ENCODE measurements at places on chromosomes 2 and 18.

GRCh38 chr2:26534098-26534864, 56.4 kb upstream of the OTOF start:
- DNase-seq = no peak

GRCh38 chr2:150388289-150388625, 99.2 kb downstream of the RND3 start:
- DNase-seq = no peak

- DNase-seq = no peak
These were observed 253.2 kb downstream of the ZNF804A start for GRCh38 chr2:184851576-184851975.

- no peak for DNase-seq
These were observed 433.7 kb upstream of the GYPC start for GRCh38 chr2:126222278-126222677.

DNA sequence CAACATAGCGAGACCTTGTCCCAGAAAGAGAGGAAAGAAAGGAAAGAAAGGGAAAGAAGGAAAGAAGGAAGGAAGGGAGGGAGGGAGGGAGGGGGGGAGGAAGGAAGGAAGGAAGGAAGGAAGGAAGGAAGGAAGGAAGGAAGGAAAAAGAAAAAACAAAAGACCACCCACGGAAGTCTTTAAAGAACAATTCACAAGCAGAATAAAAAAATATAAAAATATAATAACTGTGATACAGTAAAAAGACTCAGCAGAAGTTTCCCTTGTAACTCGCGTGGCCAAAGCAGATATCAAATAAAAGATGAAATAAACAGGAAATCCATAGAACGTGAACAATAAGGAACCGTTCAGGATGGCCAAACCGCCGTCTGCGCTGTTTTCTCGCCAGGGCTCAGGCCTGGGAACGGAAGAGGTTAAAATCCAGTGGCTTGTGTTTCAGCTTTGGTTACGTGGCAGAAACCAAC, 1.2 kb upstream of the SLC1A4 start:
- no peak for DNase-seq

DNA sequence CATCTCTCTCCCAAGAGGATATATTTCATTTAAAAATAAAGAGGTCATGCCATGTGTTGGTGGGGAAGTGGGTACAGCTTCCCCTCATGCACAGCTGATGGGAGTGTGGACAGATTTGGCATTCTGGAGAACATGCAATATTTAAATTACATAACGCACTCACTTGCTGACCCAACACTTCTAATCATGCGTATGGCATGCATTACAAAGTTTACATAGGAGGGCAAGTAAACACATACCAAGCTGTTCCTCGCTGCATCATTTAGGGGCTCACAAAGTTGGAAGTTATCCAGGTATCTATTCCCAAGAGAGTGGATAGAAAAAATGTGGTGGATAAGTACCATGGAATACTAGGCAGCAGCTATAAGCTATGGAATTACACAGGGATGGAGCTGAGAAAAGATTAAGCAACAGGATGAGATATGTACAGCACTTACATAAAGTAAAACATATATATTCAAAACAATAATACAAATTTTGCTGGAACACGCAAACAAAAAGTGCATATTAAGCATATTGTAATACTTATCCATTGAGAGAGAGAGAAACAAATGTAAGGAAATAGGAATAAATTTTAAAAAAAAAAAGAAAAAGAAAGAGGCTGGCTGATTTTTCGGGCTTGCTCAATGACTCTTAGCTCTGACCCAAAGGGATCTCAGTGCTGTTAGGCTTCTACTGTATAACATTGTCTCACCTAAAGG, 11.0 kb downstream of the CYP1B1 start:
- DNase-seq = peak; percentile 24

DNA sequence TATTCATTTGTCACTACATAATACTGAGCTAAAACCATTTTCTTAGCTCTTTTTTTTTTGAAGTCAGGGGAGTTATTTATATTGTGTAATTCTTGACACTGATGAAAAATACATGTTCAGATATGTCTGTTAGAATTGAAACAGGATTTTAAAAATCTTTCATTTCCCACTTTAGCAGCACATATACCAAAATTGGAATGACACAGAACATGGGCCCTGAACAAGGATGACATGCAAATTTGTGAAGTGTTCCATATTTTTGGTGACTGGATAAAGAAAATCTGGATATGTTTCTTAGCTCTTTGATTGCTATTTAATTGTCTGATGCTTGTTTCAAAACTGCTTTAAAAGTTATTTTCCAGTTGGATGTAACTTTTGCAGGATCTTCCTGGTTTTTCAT, 1963.9 kb upstream of the LRRTM1 start:
- no peak for DNase-seq

DNA sequence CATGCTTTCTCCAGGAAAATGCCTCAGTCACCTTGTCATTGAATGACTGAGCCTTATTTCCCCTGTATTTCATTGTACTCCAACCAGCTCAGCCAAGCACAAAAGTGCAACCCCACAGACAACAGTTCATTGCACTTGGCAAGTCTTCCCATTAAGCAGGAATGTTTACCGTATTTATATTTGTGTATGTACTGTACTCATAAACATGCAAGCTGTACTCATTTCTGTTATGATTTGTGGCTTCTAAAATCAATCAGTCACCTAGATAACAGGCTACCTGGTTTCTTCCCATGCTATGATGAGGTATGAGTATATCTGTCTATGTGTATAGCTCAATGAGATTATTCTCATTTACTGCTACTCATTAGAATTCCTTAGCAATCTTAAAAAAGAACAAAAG, 505.5 kb upstream of the FAM98A start:
- peak; percentile 23 for DNase-seq

GRCh38 chr18:61496374-61496773, 163.1 kb downstream of the CDH20 start:
- no peak for DNase-seq

- DNase-seq = no peak
These were observed 64.1 kb downstream of the SLC4A3 start for GRCh38 chr2:219691571-219691970.

DNA sequence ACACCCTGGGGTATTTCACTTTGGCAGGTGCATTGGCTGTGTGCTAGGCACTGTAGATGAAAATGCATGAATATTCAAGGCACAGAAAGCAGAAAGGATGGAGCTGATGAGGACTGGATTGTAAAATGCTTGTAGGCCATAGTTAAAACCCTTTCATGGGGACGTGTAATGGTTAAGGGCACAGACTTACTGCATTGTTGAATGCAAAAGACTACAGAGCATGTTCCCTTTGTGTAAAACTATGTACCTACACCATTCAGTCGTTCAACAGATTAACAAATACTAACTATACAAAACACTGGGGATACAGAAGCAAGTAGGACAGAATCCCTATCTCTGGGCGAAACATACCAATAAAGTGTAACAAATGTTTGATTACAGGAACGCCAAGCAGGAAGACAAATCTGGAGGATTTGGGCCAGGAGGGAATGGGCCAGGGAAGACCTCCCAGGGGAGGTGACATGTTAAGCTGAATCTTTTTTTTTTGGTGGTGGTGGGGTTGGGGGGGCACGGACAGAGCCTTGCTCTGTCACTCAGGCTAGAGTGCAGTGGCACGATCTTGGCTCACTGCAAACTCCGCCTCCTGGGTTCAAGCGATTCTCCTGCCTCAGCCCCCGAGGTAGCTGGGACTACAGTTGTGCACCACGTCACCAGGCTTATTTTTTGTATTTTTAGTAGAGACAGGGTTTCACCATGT, 19.6 kb upstream of the ROCK2 start:
- DNase-seq = no peak

DNA sequence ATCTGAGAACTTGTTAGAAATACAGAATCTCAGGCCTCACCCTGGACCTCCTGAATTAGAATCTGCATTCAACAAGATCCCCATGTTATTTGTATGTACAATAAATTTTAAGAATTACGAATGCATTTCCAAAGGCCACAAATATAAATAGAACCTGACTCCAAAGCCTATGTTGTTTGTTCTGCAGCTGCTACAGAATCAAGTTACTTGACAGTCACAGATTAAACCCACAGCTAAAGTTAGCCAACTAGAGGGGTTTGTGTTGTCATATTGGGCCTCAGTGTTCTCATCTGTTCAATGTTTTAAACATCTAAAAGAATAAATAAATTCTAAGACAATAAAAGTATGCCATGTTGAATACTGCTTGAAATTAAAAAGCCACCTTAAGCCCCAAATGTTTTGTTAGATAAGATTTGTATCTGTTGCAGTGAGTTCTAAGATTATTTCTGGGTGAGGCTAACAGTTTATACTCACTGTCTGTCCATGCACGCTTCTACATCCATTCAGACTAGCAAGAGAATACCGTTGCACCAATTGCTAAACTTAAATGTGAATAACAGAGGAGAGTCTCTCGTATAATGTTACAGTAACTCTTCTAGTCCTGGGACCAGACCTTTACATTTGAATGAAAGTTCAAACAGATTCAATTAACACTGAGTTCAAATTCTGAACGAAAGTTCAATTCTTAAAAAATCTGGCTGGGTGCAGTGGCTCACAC, 200.4 kb downstream of the MEMO1 start:
- DNase-seq = no peak

DNA sequence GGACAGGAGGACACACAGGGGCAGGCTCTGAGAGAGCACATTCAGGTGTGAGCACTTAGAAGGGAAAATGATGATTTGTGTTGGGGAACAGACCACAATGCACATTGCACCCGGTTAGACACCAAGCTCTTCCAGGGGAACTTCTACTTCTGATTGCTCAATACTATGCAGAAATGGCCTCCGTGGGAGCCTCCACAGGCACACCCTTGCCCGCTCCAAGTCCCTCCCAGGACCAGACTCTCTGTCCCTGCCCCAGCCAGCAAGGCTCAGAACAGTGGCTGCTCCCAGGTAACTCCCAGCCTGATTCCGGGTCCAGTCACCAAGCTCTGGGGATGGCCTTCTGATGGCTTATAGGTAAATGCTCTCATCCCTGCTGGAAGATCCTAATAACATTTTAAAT, 56.2 kb downstream of the BCL2L11 start:
- DNase-seq = no peak

- DNase-seq = no peak
These were observed 145.1 kb downstream of the AGPS start for GRCh38 chr2:177537636-177538035.

DNA sequence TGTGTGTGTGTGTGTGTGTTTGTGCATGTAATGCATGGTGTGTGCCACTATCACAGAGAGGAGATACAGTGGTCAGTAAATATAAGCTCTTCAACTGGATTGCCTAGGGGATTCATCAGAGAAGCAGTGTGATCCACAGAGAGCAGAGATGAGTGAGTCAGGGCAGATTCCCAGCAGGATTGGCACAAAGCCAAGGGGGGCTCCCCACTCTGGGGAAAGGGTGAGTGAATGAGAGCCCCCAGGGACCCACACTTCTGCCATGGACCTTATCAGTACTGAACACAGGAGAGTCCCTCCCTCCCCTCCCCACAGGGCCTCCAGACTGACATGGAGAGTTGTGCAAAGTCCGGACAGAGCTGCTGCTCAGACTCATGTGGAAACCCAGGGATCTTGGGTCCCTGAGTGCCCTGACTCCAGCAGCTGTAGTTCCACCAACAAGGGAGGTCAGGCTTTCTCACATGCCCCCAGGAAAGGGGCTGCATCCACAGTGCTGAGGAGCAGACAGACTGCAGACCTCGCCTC, 748.8 kb downstream of the NR4A2 start:
- DNase-seq = no peak

DNA sequence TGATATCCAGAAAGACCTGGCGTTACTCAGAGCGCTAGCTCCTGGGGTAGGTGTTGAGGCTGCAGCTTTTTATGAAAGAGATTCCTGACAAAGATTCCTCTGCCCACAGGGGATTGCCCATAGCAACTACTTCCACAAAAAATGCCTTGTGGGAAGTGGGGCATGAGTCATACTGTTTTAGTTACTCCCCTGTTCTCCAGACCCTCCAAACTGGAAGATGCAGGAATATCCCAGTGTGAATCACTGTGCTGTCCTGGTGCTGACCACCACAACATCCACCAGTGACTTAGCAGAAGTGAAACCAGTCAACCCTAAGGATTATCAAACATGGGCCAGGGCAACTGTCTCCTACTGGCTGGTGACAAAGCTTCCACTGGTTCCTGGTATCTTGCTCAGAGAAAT, 61.8 kb downstream of the CDH2 start:
- peak; percentile 97 for DNase-seq

GRCh38 chr18:56235481-56236013, 402.8 kb downstream of the TXNL1 start:
- DNase-seq = no peak

GRCh38 chr2:23788100-23788499, 138.8 kb downstream of the ATAD2B start:
- no peak for DNase-seq

GRCh38 chr2:217981971-217982370, 20.8 kb downstream of the TNS1 start:
- no peak for DNase-seq

- no peak for DNase-seq
These were observed 3.1 kb downstream of the COL3A1 start for GRCh38 chr2:188977317-188977716.

DNA sequence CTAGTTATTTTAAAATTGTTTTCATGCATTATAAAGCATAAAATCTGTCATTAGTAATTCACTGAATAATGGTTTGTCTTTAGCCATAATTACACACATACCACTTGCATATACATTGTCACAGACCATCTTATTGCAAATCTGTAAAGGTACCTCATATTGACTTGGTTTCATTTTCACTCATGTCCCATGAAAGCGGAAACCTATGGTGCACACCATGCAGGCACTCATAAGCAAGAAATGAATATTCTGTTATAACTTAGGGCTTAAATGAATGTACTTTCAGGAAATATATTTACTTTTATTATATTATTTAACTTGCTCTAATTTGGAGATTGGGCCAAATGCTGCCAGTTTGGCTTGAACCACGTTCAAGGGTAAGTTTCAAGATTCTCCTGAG, 29.2 kb upstream of the STK17B start:
- no peak for DNase-seq

GRCh38 chr18:48589797-48590519, 51.1 kb downstream of the CTIF start:
- DNase-seq = no peak

GRCh38 chr18:525036-525797, 24.7 kb upstream of the COLEC12 start:
- DNase-seq = peak; percentile 81
